Kasumi-1 (cell line): ENCODE measurements at places on chromosomes 13 and 19.
A peak's percentile ranks its signal among the peaks of the same experiment; 100 is the strongest.

DNA sequence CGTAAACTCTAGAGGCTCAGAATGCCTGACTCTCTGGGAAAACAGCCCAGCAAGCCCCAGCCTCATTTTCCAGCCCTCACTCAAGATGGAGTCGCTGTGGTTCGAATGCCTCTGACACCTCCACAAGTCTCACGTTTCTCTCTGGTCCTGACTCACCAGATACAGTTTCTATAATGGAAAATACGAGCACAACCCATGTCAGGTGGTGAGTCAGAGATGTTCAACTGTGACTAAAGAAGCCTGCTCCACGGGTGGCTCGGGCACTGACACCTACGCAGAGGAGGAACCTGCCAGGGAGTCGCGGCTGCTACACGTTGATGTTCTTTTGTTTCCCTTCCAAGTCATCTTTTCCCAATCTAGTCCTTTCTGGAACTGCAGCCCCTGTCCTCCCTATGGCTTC is 87.1 kb upstream of the STK24 start:
- no peak for DNase-seq

DNA sequence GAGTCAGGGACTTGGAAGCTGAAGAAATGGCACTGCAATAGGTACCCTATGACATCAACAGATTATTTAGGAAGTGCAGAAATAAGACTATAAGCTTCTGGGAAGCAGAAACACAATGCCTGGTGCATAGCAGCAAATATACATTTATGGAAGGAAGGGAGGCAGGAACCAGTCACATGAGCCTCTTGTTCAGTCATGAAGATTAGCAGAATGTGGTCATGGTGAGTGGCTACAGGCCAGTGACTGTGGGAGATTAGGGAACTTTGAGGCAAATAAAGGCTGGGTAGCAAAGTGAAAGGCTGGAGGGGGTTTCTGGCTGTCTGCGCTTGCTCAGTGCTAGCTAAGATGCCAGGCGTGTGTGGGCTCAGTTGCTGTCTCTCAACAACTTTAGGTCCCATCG is 96.3 kb downstream of the EPSTI1 start:
- no peak for DNase-seq

DNA sequence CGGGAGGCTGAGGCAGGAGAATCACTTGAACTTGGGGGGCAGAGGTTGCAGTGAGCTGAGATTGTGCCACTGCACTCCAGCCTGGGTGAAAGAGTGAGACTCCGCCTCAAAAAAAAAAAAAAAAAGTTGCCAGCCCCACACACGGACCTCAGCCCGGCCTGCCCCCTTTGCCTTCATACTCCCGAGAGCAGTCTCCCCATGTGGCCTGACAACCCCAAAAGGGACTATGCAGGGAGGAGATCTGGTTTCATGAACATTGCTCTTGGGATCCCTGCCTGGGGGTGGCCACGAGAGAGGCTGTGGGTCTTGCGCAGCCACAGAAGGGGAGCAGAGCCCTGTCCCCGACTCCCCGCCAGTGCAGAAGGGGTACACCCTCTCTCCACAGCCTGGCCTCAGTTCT is 30.9 kb upstream of the ADGRE5 start:
- DNase-seq = no peak

DNA sequence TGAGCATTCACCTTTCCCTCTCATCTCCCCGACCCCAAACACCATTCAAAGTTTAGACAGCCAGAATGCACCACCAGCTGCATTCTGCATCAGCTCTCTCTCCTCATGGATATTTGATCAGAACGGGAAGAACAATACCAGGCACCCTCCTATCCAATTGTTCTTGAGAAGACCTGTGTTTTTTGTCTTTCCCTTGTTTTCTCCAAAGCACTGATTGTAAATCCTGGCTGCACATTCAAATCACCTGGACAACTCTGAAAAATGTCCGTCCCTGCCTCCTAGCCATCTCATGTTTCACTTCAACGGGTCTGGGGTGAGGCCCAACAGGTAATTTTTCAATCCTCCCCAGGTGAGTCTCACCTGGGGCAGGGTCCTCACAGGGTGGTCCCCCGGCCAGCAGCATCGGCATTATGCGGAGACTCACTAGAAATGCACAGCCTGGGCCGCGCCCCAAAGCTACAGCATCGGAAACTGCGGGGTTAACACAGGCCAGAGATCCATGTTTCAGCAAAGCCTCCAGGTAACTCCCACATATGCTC is 5.5 kb downstream of the IRS2 start:
- DNase-seq = no peak

DNA sequence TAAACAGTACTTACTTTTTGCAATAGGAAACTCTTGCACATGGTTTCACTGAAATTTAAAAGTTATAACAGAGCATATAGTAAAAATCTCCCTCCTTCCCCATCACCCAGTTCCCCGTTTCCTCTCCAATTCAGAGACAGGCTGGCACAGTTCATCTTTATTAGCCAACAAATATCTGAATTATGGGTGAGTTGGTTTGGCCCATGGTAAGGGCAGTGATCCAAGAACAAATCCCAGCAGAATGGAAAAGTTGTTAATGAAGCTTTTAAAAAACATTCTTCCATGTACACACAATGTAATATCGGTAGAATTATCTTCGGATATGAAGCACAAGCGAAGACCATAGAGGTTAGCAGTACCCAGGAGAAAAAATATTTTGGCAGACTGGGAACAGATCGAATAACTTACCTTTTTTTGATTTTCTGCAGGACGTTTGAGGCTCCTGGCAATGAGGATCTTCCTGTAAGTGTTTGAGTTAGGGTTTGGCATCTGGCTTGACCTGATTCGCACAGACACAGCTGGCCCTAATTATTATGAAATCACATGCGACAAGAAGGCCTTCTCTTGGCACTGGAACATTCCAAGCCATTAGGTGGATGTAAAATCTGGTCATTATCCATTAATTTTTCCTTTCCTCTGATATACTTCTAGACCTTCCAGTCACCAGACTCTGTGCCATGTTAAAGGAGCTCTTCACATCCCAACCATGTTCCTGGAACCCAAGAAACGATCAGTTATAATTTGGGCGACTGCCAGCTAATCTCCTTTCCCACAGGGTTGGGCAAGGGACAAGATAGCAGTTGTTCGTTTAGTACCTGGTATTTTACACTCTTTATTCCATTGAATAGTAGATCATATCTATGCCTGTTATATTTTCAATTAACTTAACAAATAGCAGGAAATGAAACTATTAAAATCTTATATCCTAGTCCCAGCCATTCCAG is 139.4 kb upstream of the TSC22D1 start:
- no peak for DNase-seq

DNA sequence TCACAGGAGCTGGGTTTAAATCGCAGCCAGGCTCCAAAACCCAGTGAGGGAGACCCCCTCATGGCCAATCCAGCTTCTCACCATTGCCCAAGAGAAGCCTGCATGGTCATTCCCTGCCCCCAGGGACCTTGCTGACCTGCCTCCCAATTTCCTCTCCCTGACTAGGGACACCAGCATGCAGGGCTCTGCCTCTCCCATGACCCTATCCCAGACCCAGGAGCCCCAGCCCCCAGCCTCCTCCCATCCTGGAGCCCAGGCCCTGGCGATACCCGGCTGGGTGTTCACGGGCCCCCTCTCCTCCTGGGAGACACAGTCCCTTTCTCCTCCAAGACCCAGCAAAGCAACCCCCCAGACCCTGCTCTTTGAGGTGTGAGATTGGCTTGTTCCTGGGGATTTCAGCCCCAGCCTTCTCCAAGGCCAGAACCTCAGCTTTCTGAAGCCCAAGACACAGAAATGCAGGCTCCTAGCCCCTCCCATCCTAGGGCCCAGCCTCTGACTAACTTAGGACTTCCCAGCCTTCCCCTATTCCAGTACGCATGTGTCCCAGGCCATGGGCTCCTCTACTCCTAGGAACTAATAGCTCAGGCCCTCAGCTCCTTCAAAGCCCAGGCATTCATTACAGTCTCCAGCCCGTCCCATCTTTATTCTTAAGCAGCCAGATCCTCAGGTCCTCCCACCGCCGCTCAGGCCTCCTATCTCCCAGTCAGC is 1.1 kb downstream of the GYS1 start:
- peak; percentile 77 for DNase-seq

GRCh38 chr19:50794876-50795663 is 4.9 kb downstream of the ACP4 start:
- peak; percentile 70 for DNase-seq

DNA sequence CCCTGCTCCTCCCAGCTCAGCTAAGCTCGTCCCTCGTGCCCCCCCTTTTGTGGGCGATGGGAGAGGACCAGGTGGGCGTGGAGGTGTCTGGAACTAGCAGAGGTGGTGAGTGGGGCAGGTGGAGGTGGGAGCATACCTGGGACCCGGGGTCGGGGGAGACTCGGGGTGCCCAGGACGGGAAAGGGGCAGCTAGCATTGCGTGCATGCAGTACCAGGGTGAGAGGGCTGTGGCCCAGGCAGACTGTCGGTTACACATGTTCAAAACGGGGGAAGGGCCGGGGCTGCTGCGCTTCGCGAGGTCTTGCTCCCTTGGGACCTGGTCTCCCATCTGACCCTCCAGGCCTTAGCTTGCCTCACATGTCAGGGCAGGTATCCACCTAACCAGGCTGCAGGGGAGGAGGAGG is 9.1 kb downstream of the TLE5 start:
- no peak for DNase-seq

GRCh38 chr13:44422755-44423643 is 49.4 kb downstream of the SERP2 start:
- no peak for DNase-seq

DNA sequence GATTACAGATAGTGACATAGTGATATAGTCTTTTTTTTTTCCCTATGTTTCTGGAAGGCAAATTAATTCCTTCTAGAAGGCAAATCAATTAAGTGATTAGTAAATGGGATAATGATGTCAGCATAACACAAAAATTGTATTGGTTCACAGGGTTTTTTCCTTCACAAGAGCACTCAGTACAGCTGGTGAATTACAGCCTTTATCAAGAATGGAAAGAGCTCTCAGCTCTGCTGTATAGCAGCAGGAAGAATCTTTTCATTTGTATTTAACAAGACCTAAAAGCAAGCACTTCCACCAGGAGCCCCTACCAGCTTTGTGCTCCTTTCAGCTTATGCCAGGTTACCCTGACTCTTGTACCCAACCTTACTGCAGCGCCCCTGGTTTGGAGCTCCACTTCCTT is 90.8 kb downstream of the SERP2 start:
- DNase-seq = no peak

GRCh38 chr13:28573595-28574373 is 78.9 kb upstream of the FLT1 start:
- no peak for DNase-seq

- peak; percentile 98 for DNase-seq
Measured at GRCh38 chr19:7920519-7921301, 572 bp downstream of the SNAPC2 start.

GRCh38 chr13:32504876-32505275 is 33.7 kb downstream of the N4BP2L2 start:
- DNase-seq = no peak

DNA sequence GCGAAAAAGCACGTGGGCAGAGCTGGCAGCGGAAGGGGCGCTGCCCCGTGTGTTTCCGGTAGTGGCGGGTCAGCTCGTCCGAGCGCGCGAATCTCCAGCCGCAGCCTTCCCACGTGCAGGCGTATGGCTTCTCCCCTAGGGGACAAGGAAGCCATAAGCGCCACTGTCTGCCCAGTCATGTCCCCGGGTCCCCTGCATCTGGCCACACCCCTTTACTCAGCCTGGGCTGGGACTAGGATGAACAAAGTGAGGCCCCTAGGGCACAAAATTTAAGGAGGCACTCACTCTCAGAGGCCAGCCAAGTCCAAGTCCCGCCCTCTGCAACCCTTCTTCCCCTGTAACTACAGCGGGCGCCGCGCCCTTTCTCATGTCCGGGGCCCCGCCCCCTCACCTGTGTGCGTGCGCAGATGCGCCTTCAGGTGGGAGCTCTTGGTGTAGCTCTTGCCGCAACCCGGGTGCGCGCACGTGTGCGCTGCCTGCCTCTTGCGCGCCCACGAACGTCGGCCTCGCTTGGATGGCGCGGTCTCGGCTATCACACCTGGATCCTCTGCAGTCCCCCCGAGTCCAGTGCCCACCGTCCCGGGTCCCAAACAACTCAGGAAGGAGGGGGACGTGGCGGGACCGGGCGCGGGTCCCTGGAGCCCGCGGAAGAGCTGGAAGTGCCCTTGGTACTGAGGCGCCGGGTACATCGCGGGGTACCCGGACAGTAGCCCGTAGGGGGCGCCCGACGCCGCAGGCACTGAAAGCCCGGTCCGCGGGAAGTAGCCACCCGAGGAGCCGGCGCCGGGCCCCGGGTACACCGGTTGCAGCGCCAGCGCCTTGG is 1.9 kb downstream of the KLF1 start:
- DNase-seq = peak; percentile 71

DNA sequence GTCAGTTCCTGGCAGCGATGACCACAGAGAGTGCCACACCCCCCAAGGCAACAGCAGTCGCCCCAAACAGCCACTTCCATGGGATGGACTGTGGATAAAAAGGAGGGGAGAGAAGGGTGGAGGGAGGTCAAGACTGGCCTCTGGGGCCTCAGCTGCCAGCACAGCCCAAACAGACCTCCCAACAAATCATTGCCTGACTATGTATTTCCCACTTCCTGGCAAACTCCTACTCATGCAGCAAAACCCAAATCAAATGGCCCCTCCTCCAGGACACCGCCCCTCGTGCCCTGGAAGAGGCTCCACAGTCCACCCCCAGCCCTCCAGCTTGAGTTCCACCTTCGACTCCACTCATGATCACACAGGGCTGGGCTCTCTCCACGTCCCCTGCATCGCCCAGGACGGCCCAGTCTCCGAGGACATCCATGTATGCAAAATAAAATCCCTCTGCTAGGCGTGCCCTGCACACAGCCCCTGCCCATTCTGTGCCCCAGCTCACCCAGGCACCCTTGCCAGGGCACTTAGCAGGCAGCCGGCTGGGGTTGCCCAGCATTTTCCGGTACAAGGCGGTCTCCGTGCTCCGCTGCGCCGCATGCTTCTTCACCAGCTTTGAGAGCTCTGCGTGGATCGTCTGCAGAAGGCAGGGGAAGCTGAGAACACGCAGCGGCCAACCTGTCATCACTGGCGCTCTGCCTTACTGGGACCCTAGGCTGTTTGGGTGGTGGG is 10.5 kb upstream of the ELL start:
- DNase-seq = no peak

GRCh38 chr13:48576448-48577010 is 43.6 kb upstream of the RCBTB2 start:
- DNase-seq = no peak

- DNase-seq = no peak
Measured at GRCh38 chr19:14127176-14127575, 9.2 kb downstream of the ASF1B start.

GRCh38 chr13:102128216-102128810 is 273.5 kb downstream of the FGF14 start:
- no peak for DNase-seq
